ENCODE measurements at places on chromosomes 16 and 17.

DNA sequence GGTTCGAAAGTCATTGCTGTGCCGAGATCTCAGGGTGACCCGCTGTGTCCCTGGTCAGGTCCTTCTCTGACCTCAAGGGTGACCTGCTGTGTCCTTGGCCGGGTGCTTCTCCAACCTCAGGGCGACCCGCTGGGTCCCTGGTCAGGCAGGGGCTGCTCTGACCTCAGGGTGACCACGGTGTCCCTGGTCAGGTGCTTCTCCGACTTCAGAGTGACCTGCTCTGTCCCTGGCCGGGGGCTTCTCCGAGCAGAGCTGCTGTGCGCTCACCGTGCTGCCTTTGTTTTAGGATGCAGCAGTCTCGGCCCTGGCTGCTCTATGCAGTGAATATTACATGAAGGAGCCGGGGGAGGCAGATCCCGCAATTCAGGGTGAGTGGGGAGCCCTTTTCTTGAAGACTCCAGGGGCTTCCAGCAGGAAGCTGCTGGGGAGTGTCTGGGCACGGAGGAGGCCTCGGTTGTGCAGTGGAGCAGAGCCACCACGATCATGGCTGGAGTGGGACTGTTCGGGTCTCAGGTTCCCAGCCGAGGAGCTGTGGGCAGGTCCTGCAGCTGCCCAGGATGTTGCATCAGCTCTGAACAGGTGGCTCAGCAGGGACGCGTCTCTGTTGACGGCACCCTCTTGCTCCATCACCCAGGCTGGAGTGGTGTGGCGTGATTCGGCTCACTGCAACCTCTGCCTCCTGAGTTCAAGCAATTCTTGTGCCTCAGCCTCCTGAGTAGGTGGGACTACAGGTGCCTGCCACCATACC, 83.7 kb upstream of the ZNF750 start:
- no peak for DNase-seq

- DNase-seq: no peak
Observed at GRCh38 chr16:87579691-87580090, 22.6 kb upstream of the JPH3 start.

DNA sequence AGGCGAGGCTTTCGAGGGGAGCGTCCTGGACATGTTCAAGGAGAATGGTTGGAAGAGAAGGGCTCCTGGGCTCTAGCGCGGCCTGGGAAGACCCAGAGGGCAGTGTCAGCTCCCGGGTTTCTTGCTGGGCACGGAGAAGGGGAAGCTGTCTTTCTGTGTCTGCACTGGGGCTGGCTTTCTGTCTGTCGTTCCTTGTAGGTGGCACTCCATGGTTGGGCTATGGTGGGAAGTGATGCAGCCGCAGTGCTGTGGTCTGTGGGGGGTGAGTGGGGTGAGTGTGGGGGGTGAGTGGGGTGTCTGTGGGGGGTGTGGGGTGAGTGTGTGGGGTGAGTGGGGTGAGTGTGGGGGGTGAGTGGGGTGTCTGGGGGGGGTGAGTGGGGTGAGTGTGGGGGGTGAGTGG, 13.7 kb downstream of the RNF213 start:
- no peak for DNase-seq

DNA sequence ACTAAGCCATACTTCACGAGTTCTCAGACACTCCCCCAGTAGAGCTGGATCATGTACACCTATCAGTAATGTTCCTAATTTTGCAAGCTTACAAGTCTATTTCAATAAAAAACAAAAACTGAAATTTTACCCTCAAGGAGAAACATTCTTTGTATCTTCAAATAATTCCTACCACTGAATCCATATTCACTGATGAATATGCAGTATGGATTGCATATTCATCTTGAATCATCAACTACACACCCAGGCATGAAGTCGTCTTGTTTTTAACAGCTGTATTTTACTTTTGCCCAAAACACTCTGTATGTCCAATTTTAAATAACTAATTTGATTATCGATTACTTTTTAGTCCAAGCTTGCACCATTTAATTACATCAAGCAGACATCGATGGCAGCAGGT, 31.8 kb downstream of the ZDHHC7 start:
- no peak for DNase-seq

DNA sequence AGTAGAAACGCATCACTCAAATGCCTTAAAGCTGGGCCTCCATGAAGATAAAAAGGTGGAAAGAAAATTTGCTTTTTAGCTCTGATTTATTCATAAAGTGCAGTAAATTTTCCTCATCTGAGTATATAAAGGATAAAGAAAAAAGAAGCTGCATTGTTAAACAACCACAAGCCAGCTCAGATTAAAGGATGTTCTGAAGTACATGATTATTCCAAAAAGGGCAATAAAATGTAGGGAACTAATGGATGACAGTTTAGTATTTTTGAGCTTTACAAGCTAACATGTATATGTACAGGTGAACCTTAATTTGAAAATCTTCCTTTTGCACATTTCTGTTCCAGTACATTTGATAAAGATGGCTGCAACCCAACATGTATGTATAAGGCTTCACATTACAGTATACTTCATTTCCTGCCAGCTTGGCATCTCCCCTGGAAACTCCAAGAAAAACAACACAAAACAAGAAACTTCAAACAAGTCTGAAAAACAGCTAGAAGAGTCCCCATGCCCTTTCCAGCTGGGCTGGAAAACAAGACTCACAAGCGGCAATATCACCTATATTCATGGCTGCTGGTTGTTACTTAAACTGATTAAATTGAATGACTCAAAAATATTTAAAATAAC, 225.7 kb downstream of the CEP112 start:
- no peak for DNase-seq

DNA sequence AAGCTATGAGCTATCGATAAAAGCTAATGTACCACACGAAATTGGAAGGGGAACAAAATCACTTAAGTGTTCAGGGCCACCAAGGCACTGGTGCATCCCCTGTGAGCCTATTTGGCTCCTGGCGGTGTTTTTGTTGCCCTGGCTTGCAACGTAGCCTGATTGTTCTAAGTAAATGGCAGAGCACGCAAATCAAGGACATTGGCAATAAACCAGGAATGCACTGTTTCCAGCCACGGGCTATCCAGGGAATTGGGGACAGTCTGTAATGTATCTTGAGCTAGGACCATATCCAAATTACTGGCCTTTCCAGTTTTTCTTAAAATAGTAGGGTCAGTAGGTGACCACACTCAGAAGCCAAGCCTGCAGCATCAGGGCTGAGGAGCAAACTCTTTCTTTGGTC, 734.0 kb downstream of the MAF start:
- DNase-seq: no peak

DNA sequence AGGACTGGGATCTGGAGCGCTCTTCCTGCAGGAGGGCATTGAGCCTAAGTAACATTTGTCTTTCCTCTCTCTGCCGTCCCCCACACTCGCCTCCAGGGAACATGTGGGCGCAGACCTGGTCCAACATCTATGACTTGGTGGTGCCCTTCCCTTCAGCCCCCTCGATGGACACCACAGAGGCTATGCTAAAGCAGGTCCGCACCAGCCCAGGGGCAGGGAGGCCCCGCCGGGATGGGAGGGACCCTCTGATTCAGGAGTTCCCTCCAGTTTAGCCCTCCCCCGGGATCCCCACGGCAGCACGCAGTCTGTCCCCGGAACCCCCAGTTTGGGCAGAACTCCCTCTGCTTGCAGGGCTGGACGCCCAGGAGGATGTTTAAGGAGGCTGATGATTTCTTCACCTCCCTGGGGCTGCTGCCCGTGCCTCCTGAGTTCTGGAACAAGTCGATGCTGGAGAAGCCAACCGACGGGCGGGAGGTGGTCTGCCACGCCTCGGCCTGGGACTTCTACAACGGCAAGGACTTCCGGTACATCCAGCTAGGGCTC, 14.1 kb downstream of the ACE start:
- DNase-seq: no peak

DNA sequence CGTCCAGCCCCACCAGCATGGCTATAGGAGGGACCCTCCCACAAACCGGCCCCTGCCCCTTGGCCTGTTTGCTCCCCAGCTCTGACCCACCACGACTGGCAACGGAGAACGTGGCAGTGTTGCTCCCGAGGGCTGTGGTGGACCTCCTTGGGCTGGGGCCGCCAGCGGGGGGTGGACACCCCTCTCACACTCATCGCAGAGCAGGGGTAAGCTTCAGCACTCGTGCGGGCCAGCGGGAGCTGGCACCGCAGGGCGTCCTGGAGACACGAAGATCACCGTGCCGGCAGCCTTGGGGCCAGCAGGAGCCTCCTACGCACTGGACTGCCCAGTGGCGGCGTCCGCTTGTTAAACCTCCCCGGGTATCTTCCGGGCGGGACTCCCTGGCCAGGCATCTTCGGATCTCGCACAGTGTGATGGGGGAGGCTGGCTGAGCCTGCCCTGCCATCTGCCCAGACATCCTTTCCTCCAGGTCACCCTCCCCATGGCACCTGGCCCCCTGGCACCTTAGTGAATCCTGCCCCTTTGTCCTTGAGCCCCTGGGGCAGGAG, 53.5 kb downstream of the ABR start:
- no peak for DNase-seq

- DNase-seq: no peak
Observed at GRCh38 chr17:15884731-15885130, 60.2 kb upstream of the ADORA2B start.

DNA sequence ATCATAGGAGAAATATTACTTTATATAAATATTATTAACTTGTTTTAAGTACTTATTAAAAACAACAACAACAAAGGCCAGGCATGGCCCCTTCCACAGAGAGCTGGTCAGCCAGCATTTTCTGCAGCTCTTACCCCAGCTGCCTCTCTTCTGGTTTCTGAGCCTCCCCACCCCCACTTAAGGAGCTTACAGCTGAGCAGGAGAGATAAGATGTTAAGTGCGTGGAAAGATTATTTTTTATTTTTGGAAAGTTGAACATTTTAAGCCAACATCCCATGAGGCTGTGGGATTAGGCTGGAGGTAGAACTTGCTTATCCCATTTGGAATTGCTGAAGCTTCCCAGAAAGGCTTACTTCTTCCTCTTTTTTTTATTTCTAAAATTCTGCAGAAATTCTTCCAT, 401.2 kb downstream of the SEC14L1 start:
- no peak for DNase-seq

DNA sequence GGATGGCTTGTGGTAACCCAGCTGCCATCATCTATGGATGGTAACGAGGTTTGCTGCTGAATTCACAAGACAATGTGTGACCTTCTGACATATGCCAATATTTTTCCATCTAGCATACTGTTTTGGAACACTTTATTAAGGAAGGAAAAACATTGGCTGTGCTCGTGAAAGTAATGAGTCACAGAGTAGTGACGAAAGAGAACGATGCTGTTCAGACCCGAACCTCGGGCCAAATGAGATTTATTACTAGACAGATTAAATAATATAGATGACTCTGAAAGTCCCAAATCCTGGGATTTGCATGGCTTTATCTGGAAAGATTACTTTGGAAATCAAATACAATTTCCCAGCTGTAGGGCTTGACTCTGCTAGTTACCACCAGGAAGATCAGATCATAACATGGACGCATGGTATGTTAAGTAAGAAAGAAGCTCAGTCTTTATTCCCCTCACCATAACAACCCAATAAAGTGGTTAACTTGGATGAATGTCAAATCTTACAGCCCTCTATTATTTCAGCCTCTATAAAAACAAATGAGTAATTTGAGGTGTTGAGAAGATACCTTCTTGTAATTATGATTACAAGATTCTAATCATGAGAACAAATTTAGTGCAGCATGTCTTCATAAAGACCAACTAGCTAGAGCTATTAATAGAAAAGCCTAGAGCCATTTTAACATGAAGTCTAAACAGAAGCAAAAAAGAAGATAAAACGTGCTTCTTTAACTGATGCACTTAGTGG, 32.6 kb downstream of the ERN1 start:
- DNase-seq: no peak

- DNase-seq: no peak
Observed at GRCh38 chr17:73268582-73269328, 7.1 kb upstream of the CPSF4L start.

GRCh38 chr17:45431531-45432404, 902 bp downstream of the ARHGAP27 start:
- peak; percentile 97 for DNase-seq

DNA sequence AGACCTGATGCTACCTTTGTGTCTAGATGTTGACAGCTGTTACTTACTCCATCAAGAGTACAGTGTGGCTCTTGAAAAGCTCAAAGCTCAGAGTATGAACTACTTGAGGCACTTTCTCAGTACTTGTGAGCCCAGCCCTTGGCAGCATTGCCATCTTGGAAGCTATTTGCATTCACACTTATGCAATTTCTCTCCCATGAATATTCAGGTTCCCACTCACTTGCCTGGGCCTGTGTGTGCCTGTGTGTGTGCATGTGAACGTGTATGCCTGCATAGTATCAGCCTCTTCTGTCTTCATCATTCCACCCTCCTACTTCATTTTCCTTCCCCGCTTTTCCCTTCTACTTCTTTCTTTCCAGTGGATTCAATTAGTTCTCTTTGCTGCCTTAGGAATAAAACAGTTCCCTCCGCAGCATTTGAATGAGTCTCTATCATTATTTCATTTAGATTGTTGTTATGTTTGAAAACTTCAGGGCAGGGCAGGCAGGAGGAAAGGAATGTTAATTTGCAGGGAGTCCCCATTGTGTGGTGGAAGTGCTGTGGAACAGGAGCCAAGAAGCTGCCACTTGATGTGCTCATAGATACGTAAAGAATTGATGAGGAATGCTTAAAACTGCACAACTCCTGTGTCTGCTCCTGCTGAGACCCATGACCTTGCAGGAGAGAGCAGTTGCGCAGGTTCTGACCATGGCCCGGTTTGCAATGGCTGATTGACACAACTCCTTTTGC, 58.9 kb downstream of the HS3ST4 start:
- no peak for DNase-seq

- no peak for DNase-seq
Observed at GRCh38 chr17:13925579-13925978, 143.7 kb upstream of the COX10 start.

DNA sequence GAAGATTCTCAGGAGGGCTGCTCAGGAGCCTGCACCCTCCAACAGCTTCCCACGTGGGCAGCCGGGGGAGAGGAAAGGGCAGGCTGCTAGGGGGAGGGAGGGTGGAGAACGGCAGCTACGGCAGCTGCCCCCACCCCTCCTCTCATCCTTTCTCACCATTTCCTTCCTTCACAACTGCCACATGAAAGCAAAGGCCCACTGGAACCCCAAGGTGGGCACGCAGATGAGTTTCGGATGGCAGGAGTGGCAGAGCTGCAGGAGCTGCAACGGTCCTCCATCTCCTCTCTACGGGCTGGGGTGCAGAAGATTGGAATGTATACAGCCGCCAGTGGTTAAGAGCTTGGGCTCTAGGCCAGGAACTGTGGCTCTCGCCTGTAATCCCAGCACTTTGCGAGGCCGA, 77.7 kb downstream of the GAS7 start:
- no peak for DNase-seq

- peak; percentile 61 for DNase-seq
Observed at GRCh38 chr17:1197781-1198490, 18.2 kb upstream of the ABR start.

Data from GM19239 (cell line).